M059J (cell line): ENCODE measurements at places on chromosomes 7 and 10. TPM values are rescaled to one million over a fixed set of nuclear protein-coding genes. Genes with fewer than 3 reads are reported as not detected.

- no peak for DNase-seq
These were observed 660 bp downstream of the CALHM1 start for GRCh38 chr10:103457896-103458583.

GRCh38 chr7:68041554-68041953 lies 1044.9 kb downstream of the TYW1 start:
- peak; percentile 30 for DNase-seq

- DNase-seq: no peak
These were observed 74.4 kb downstream of the SEPTIN7 start for GRCh38 chr7:35875292-35875691.

Gene DYNC1I1
- 2.4 and 4.4 TPM in 2 replicates for total RNA-seq

Gene MAT1A
- not detected in 2 replicates for total RNA-seq

Gene CLCN1
- not detected in 2 replicates for total RNA-seq
